ENCODE measurements at places on chromosomes 12 and 14.

DNA sequence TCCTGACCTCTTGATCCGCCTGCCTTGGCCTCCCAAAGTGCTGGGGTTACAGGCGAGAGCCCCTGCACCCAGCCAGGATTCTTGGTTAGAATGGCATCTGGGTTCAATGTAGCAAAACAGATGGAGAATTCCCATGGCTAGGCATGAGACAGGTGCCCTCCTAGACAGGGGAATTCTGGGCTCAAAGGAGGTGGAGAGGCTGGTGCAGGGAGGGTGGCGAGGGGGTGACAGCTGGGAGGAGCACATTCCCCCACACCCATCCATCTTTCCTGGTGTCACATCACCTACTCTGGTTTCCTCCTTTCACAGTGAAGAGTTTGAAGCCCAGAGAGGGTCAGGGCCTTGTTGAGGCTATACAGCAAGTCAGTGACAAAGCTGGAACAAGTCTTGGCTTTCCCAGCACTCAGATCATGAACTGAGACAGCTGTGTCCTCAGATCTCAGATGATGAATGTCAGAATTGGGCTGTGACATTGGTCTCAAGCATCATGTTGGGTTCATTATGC lies 2.8 kb downstream of the SERPINA1 start:
- no peak for DNase-seq

- peak; percentile 81 for DNase-seq
Measured at GRCh38 chr14:90454041-90455000, 57.5 kb downstream of the CALM1 start.

GRCh38 chr12:43937947-43938346 lies 102.1 kb downstream of the TMEM117 start:
- DNase-seq: peak; percentile 17

DNA sequence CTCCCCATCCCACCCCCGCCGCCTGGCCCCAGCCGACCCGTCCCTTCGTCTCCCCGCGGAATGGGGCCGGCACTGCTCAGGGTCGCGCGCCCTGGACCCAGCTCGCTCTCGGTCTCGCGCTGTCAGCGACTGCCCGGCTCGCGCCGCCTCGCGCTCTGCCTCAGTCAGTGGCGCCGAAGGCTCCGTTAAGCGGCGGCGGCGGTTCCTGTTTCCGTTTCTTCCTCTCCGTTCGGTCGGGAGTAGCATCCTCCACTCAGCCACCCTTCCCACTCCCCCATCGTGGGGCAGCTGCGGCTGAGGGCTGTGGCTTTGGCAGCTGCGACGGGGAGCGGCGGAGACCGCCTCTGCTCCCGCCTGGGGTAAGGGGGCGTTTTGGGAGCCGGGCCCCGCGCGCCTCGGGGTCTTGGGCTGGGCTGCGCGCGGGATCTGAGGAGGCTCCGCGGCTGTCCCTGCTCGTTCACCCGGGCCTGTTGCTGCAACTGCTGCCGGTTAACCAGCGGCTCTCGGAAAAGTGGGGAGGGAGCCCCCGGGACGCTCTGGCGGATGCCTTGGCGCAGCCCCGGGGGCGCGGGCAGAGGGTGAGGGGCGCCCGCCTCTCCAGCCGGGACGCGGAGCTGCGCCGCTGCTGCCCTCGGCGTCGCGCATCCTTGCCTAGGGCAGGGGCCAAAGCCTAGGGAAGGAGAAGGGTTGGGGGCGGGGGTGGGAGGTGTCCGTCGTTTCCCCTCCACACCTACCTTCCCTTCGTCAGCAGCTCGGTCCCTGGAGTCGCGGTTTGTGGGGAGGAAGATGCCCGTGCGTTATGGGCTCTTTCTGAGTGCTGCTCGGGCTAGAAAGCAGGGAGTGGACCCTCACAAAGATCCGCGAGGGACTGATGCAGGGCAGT lies 567 bp downstream of the FUT8 start:
- peak; percentile 74 for DNase-seq

- no peak for DNase-seq
Measured at GRCh38 chr14:97298331-97298730, 501.1 kb downstream of the VRK1 start.

GRCh38 chr14:63542231-63542999 lies 762 bp downstream of the PPP2R5E start:
- no peak for DNase-seq

DNA sequence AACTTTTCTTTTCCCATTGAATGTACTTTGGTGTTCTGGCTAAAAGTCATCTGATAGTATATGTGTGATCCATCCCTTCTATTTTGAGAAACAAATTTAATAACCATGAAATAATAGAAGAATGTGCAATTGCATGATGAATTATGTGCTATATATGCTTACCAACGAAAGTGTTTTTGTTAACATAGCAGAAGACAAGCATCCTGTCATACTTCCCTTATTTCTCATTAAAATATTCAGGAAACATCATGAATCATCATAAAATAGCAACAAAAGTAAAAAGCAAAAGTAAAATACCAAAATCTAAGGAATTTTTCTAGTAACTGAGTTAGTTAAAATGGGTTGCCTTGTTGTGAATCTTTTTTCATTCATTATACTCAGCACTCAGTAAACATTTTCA lies 409.0 kb upstream of the PDE3A start:
- DNase-seq: peak; percentile 51

- no peak for DNase-seq
Measured at GRCh38 chr12:59603754-59604153, 7.9 kb downstream of the SLC16A7 start.

GRCh38 chr14:102185360-102185759 lies 45.7 kb downstream of the WDR20 start:
- DNase-seq: no peak

GRCh38 chr14:32050878-32051277 lies 26.2 kb upstream of the ARHGAP5 start:
- DNase-seq: no peak

GRCh38 chr12:89863968-89864367 lies 155.3 kb upstream of the ATP2B1 start:
- no peak for DNase-seq

DNA sequence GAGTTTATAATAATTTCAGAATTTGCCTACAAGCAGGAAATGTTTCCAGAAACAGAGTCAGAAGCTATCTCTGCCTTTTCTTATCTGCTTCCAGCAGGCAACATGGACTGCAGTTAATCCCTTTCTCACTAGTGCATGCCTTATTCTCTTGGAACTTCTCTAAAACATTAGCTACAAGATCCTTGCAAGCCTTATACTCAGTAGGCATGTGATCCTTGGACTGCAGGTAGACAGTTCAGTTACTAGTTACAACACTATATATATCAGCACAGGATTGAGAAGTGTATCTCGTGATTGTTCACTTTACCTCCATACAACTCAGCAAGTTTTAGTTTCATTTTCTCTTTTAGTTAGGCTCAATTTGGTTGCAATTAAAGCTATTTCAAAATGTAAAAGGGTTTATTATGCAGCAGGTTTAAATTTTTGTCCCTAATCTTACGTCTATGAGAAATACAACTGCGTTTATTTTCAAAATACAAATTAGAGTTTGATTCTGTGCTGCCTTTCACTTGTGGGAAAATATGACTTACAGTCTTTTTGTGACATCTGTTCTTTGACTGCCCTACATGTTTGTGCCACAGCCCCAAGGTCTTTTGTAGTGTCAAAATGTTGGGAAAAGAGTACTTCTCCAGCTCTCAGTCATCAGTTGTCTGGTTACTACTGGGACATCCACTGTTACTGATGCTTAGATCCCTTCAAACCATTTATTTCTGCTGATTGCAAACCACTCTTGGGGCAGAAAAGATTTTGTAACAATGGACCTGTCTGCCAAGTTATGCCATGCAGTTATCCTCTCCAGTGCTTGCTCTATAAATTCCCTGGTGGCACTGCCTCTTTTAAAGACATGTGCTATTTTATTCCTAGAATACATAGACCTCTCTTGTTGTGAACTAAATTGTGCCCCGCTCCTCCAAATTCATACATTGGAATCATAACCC lies 709.0 kb upstream of the FOXG1 start:
- DNase-seq: peak; percentile 13

Data from fibroblast of pulmonary artery (primary cell).